Psoas muscle (tissue), 8 donors: ENCODE measurements at places on chromosomes 2 and 18. TPM values are rescaled to one million over a fixed set of nuclear protein-coding genes. Genes with fewer than 3 reads are reported as not detected.
A peak's percentile ranks its signal among the peaks of the same experiment; 100 is the strongest.

- no peak for DNase-seq
Measured at GRCh38 chr2:158049129-158049855, 52.4 kb upstream of the UPP2 start.

- DNase-seq, result no peak
Measured at GRCh38 chr18:46809145-46809544, 52.3 kb upstream of the ST8SIA5 start.

- DNase-seq, result no peak
Measured at GRCh38 chr2:20181761-20182160, 43.2 kb downstream of the SDC1 start.

GRCh38 chr2:239246723-239247122, 154.1 kb downstream of the HDAC4 start:
- peak; percentile 60 for DNase-seq

The ALLC gene
- total RNA-seq, result not detected

The CHRNG gene
- 27.4 TPM for total RNA-seq
